ENCODE measurements at places on chromosomes 12 and 14. TPM values are rescaled to one million over a fixed set of nuclear protein-coding genes. Genes with fewer than 3 reads are reported as not detected.
A peak's percentile ranks its signal among the peaks of the same experiment; 100 is the strongest.

DNA sequence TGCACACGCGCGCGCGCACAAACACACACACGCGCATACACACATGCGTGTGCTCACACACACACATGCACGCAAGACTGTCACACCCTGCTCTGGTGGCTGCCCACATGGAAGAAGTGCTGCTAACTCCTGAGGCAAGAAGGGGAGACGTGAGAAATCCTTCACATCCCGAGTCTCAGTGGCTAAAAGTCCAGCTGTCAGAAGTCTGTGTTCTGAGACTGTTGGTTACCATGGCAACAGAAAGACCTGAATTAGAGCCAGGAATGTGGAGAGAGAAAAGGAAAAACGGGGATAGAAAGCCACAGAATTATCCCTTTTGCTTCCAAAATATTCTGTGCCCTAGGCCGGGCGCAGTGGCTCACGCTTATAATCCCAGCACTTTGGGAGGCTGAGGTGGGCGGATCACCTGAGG lies 71.2 kb downstream of the PPFIBP1 start:
- peak; percentile 38 for DNase-seq

GRCh38 chr12:93484315-93484981 lies 17.1 kb downstream of the MRPL42 start:
- DNase-seq = no peak

DNA sequence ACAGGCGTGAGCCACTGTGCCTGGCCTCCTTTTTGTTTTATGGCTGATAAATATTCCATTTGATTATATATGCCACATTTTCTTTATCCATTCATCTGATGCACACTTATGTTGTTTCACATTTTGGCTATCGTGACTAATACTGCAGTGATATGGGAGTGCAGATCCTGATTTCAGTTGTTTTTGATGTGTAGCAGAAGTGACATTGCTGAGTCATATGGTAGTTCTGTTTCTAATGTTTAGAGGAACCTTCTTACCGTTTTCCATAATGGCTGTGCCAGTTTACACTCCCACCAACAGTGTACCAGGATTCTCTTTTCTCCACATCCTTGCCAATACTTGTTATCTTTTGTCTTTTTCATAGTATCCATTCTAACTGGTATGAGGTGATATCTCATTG lies 235.9 kb downstream of the ERC1 start:
- DNase-seq = no peak

DNA sequence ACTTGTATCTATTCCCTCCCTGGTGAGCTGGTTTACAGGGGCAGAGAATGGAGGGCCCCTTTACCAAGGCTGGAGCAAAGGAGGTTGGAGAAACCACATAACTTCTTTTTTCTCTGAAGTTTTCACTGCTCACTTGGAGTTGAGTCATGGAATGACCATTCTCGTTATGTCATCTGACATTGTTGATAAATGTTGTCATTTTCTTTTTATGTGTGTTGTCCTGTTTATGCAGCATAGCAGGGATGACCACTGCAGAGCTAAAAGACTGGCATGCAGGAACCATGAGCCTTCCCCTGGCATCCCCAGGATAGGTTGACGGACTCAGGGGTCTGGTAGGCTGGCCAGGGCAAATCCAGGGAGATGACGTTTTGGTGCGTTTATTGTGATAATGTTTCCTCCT lies 256.8 kb upstream of the DDHD1 start:
- no peak for DNase-seq

GRCh38 chr12:50787618-50788017 lies 23.7 kb downstream of the ATF1 start:
- no peak for DNase-seq

DNA sequence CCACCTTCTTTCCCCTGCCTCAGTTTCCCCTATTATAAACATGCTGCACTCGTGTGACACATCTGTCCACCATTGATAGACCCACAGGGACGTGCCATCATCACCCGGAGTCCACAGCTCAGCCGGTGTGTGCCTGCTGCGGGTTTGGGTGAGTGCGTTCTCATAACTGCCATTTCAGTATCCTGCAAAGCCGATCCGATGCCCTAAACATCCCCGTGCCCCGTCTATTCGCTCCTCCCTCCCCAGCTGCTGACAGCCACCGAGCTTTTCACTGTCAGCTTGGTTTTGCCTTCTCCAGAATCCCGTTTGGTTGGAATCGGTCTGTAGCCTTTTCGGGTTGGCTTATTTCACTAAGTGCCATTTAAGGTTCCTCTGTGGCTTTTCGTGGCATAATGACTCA lies 3.9 kb downstream of the LRCOL1 start:
- no peak for DNase-seq

DNA sequence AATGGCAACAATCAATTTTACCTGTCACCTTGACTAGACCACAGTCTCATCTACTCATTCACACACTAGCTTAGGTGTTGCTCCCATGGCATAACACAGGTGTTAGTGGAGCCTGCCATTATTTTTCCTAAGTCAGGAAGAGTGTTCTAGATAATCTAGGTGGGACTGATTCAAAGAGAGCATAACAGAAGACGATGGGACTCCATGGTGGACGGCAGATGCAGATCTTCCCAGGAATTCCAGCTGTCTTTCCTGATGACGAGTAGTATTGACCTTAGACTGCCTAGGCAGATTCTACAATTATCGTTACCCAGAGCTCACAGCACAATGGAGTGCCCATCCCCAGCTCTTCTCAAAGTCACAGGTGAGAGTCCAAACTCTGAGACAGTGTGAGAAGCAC lies 589.0 kb downstream of the TMEM121 start:
- no peak for DNase-seq

DNA sequence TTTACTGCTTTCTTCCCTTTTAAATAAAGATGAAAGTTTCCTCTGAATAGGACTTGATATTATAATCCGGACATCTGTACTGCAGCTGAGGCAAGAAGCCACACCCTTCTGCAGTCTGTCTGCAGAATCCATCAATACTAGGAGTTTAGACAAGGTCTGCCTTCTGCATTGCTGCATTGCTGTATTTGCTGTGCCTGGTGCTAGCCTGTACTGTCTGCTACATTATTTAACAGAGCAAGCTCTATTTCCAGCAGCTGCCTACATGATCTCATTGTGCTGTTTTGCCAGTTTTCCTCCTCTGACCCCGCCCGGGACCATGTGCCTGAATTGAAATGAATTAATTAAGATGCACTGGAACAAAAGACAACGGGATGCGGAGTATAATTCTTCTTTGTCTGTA lies 1.7 kb downstream of the TUBA1A start:
- peak; percentile 53 for DNase-seq

GRCh38 chr14:73807457-73807856 lies 44.2 kb upstream of the PTGR2 start:
- DNase-seq = no peak

GRCh38 chr12:19869413-19869812 lies 430.1 kb downstream of the AEBP2 start:
- DNase-seq = no peak

DNA sequence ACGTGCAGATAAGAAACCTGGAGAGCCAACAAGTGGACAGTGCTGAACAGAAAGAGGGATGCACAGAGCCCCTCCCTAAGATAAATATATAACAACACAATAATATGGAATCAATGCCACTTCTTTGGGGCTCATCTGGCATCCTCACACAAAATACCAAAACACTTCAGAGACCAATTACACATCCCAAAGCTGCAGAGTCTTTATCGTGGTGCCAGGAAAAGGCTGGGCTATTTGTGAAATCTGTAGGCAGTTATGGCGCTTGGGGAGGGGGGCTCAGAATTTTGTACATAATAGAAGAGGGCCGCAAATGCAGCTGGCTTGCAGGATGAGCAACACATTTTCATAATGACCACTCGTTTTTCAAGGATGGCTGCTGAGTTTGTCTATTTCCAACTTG lies 160.4 kb upstream of the NOS1 start:
- no peak for DNase-seq

- no peak for DNase-seq
Measured at GRCh38 chr12:42380733-42381132, 54.8 kb downstream of the PPHLN1 start.

- DNase-seq = no peak
Measured at GRCh38 chr12:51349026-51349425, 2.5 kb upstream of the CELA1 start.

AKAP5 gene
- 0.30 TPM for total RNA-seq

CISTR gene
- 2.4 TPM for total RNA-seq

CLEC4C gene
- not detected for total RNA-seq

PTPN6 gene
- total RNA-seq = 6.0 TPM

SLC6A15 gene
- 0.32 TPM for total RNA-seq

PMCH gene
- total RNA-seq = not detected

HHIPL1 gene
- 1.5 TPM for total RNA-seq

PRB2 gene
- total RNA-seq = not detected

KRT75 gene
- total RNA-seq = not detected
